Head of caudate nucleus (tissue), 42 donors: ENCODE measurements at places on chromosomes 16 and 17.

DNA sequence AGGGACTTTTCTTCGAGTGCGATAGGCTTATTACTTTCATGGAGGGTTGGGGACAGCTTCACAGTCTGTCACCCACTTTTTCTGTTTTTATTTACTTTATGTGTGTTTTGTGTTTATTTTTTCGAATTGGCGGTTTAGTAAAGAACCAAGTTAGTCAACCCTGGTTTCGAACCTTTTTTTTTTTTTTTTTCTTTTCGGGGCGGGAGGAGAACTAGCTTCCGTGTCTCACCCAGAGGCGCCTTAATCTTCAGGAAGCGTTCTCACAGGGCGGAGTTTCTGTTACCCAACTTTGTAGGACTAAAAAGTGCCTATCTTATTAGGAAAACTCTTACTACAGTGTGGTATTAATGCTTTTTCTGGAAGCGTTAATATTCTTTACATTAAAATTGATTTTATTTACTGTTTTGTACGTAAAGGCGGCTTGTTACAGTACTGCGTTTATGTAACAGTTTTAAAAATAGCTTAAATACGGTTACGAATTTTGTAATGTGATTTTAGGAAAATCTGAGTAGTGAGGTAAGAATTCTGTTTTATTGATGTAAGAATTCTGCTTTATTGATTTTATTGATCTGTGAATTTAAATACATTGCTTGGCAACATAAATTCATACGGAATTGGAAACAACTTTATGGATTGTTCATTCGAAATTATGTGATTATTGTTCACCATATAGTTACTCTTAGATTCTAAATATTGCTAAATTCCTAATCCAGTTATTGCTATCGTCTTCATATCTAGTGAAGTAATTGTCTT, 885 bp downstream of the ZNF207 start:
- peak; percentile 20 for DNase-seq

GRCh38 chr17:10149573-10150399, 48.6 kb downstream of the GAS7 start:
- DNase-seq = no peak

- DNase-seq = no peak
Measured at GRCh38 chr17:35584061-35584460, 3.1 kb upstream of the AP2B1 start.

- peak; percentile 45 for DNase-seq
Measured at GRCh38 chr16:11224894-11225676, 30.9 kb downstream of the SOCS1 start.

DNA sequence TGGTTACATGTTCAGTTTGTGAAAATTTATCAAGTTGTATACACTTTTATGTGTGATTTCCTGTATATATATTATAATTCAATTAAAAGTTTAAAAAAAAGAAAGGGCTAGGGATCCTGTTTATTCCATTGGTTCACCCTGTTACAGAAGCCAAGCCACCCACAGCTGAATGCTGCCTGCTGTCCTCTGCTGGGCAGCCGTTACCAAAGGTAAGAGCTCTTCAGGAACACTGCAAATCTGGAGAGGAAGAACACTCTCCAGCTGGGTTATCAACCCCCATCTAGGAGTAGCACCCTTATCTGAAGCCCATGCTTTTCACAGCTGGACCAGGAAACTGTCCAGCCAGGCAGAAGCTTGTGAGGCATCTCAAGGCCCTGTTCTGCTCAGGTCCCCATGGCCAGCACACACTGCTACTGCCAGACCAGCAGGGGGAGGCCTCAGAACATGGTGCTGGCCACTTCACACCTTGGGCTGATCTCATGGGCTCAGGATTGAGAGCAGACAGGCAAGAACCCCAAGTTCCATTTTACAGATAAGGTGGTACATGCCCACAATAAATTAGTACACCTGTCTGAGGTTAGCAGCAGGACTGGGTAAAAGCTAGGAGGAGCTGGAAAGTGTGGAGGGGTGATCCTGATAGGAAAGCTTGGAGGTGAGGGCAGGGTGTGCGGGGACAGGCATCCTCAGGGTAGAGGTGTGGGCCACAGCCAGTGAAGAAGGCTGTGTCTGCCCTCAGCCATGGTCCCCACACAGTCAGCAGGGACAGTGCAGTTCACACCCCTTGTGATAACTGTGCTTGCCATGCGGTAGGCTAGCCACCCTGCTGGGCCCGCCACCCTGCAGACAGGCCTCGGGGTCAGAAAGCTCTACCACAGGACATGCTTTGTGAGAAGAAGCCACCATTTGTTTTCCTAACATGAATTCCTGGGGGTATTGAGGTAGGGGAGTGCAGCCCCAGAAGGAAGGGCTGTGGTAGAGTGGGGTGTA, 54.3 kb upstream of the SREBF1 start:
- no peak for DNase-seq
